ENCODE measurements at places on chromosomes 6 and 20.

- DNase-seq = no peak
These were observed 3.1 kb downstream of the SRMS start for GRCh38 chr20:63544241-63544957.

GRCh38 chr6:91487696-91488392 lies 901.0 kb upstream of the MAP3K7 start:
- DNase-seq = no peak

DNA sequence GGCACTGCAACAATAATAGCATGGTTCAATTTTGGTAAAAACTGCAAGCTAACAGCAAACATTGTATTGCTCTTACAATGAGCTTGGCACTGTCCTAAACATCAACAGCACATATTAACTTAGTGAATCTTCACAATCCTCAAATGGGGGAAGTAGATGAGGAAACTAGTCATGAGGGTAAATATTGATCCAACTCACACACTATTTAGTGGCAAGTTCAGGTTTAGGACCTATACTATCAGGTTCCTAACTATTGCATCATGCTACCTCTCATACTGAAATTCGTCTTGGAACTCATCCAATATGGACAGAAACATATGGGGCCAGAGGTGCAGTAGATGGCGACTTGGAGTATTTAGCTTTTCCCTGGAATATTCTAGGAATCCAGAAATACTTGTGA lies 34.2 kb downstream of the FKBP1C start:
- DNase-seq = no peak

- DNase-seq = no peak
These were observed 32.8 kb upstream of the HLA-C start for GRCh38 chr6:31304683-31305082.

DNA sequence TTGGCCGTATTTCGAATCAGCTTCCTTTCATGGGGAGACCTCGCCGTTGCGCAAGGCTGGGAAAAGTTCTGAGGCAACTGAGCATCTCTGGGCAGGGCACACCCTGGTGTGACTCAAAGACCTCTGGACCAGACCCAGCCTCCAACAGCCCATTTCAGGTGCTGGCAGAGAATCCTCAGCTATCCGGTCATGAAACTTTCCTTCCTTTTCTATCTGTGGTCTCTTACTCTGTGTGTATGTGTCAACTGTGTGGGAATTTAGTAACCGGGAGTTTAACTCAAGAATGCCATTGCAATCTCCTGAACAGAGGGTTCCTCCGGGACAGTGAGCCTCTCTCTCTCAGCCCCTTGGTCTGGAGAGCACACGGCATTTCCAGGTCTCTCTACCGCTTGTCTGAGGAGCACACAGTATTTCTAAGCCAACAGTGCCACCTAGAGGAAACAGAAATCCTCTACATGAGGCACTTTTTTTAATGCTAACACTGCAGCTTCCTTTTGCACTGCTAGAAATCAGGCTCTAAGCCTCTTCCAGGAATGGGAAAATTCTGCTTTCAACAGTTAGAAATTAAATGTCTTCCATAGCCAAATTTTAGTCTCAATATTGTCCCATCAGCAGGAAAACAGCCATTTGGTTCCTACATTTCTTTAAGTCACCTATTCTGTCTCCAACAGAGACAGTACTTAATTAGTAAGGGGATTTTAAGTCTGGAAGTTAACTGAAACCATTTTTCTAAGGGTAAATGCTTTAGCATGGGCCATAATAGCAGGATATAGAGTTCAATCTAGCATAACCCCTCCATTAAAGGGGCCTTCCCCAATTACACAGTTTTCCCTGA lies 32.7 kb downstream of the PLN start:
- peak; percentile 84 for DNase-seq

- no peak for DNase-seq
These were observed 118.4 kb upstream of the RUNX2 start for GRCh38 chr6:45209762-45210161.

GRCh38 chr6:29845405-29846006 lies 17.9 kb downstream of the HLA-G start:
- no peak for DNase-seq

DNA sequence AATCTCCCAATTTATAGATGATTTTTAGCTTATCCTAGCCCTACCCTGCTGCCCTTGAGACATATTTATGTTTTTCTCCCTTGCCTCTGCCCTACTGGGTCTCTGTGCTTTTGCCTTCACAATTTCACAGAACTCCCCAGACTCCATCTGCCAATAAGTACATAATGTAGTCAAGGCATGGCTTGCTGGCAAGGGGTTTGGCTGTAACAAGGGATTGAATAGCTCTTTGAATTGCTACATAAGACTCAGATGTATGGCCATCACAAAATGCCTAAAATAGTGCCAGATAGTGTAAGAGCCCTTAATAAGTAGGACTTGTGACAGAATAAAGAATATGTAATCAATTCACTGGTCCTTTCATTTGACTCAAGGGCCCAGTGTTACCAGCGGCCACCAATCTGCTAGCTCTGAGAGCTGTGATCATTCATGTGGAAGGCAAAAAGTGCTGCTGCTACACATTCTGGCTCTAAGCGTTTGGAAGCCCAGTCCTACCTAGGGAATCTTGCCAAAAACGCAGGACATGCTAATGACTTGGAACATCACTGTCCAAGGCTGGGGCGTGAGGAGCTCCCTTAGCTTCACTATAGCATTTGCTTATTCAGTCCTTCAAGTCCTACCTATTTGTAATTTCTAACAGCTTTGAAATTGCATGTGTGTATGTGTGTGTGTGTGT lies 20.5 kb downstream of the CLVS2 start:
- DNase-seq = no peak

DNA sequence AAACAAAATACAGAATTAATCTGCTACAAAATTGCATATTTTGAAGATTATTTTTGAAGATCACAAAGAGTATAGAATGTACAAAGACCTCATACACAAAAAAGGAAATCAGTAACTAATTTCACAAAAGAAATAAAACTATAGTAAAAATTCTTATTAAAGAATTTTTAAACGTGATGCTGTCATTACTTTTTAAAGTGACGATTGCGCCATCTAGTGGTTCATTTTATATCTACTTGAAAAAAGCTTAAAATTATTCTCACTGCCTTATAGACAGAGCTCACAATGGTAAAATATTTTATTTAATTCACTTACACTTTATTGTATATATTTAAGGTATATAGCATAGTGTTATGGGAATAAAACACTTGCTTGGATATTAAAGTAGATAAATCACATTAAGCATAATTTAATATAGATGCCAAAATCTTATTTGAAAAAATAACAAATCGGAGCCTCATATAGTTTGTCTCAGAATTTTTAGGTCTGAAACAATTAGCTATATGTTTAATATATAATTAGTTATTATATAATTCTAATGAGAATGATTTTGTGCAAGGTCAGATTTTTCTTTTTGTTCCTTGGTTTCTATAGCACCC lies 128.8 kb downstream of the PHF3 start:
- peak; percentile 59 for DNase-seq

- peak; percentile 45 for DNase-seq
These were observed at the start of gene LAMA5 for GRCh38 chr20:62367136-62367632. Gene LAMA5 (minus strand): TSS chr20:62367312. CDS start chr20:62367245, 67 bp downstream.

- no peak for DNase-seq
These were observed 237.7 kb downstream of the FOXA2 start for GRCh38 chr20:22346716-22347115.

GRCh38 chr6:48611332-48611731 lies 500.3 kb upstream of the PTCHD4 start:
- no peak for DNase-seq

- no peak for DNase-seq
These were observed 8.0 kb downstream of the TMEM181 start for GRCh38 chr6:158567871-158568401.

DNA sequence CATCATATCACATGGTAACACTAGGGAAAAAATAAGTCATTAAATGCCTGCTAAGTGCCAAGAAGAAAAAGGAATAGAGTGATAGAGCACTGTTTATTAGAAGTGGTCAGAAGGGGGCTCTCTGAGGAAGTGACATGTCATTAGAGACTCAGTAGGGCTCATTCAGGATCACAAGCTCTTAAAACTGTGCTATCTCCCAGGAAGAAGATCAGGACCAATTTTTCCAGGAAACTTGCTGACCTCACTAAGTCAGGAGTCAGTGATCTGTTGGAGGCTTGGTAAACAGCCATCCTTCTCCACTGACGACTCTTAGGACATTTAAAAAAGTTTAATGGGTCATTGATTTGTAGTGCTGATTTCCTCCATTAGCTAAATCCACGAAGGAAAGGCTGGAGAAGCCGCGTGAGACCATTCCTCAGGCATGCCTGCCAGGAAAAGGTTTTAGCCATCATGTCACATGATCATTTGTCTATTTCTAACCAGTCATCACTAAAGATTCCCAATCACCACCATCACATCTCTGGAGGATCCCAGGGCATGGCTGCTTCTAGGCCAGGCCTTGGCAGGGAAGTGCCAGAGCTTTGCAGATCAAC lies 5.9 kb upstream of the PTPN1 start:
- peak; percentile 86 for DNase-seq

- peak; percentile 11 for DNase-seq
These were observed 1.1 kb upstream of the RIN2 start for GRCh38 chr20:19756761-19757486.
